ENCODE measurements at places on chromosomes 7 and 10.

GRCh38 chr10:124745673-124746072 lies 1.5 kb upstream of the FAM53B start:
- DNase-seq: peak; percentile 25

DNA sequence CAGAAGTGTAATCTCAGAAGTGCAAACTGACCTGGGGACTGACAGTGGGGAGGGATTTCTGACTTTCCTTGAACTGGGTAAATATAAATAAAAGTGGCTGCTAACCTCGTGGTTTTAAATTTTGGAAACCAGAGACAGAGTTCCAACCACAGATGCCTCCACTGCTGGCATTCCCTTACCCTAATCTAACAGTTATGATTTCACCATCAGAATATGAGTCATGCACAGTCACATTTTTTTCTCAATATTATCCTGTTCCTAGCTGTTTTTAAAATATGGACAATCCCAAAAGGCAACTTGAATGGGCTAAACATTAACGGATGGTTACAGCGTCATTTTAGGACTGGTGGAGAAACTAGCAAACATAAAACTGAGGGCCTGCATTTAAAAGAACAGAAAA lies 264.3 kb upstream of the INHBA start:
- DNase-seq: peak; percentile 79

DNA sequence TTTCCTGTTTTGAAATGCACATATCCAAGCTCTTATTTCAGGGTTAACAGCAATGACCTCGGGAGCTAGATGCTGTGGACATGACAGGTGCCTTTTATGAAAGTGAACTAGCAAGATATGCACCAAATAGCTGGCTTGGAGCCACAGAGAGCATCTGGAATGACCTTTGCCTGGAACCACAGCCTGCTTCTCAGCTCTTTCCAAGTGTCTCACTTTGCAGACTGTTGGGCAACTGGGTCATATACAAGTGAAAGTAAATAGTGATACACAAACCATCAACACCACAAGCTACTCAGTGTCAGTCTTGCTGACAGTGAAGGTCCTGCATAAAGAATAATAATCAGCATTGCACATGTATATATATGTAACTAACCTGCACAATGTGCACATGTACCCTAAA lies 183.5 kb downstream of the RNF133 start:
- DNase-seq: no peak

DNA sequence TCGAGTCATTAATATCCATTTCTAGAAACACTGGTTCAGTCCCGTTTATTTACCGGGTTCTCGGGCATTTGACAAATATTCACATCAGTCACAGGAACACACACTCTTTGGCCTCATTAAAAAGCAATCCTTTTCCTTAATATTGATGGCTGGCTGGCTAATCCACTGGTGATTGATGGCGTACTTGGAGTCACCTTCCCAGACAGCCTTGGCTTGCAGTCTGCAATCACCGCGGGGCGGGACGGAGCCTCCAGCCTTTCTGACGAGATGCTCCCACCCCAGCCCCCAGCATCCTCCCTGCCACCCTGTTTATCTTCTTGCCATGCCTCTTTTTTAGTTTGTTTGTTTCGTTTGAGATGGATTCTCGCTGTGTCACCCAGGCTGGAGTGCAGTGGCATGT lies 36.6 kb downstream of the SRRM3 start:
- no peak for DNase-seq

DNA sequence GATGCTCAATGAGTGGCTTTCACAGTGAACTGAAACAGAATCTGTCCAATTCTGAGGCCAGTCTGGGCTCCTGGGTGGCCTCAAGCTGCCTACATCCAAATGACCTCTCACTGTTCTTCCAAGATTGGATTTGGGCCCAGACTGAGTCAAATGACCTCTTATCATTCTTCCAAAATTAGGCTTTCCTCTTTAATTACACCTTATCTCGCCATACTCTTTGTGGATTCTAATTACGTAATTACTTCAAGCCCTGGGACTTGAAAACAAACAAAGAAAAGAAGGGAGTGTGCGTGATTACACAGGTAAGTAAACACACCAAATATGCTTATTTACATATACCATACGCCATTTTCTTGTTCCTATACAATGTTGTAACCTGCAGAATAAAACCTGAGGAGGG lies 18.8 kb downstream of the SORBS1 start:
- no peak for DNase-seq

GRCh38 chr10:26815500-26815899 lies 45.3 kb downstream of the ABI1 start:
- no peak for DNase-seq

GRCh38 chr10:43878386-43878785 lies 229.7 kb upstream of the ZNF32 start:
- DNase-seq: peak; percentile 45

GRCh38 chr7:3430588-3430987 lies 129.5 kb downstream of the SDK1 start:
- no peak for DNase-seq

DNA sequence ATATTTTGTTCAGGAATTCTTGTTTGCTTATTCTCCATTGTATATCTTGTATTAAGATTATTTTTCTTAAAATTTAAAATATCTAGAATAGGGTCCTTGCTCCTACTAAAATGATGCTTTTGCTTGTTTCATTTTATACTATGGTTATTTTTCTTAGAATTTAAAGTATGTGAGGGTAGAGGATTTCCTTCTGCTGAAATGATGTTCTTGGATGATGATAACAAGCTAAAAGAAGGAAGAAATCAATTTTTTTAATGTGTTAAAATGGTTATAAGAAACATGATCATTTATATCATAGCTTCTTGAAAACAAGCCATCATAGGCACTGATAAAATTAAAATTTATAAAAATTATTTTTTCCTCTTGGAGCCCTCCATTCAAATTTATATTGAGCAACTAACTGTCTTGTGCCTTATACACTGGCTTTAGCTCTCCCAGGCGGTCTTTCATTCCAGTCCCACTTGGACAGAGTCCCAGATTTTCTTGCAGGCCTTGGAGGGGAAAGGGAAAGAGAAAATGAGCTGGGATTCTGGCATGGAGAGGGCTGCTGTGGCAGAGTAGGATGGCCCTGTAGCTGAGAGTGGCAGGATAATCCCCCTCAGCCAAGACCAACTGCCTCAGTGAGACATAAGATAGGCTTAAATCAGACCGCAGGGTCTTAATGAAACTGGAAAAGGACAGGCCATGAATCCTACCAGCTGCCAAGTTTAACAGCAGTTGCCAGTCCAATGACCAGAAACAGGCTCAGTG lies 60.2 kb downstream of the DNAJB9 start:
- no peak for DNase-seq

DNA sequence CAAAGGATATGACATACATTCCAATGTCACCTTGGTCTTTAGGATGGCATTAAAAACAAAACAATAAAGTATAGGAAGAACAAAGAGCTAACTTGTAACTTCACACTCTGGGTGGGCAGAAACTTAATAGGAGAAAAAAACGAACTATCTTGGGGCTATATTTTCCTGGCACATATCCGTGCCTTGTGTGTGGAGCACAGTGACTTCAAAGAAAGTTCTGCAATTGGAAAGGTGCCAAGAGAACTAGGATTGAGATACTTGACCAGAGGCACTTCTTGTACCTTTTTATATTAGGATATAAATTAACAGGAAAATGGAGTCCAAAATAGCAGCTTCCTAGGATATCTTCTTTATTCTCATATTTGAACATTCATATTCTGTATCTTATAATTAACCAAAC lies 148.4 kb downstream of the SEMA3D start:
- no peak for DNase-seq

- no peak for DNase-seq
Observed at GRCh38 chr10:22669163-22669711, 45.1 kb downstream of the PIP4K2A start.

GRCh38 chr7:69632280-69632679 lies 34.0 kb downstream of the AUTS2 start:
- DNase-seq: no peak

All from GM03348 (cell line).